ENCODE measurements at places on chromosomes 2 and 18.

DNA sequence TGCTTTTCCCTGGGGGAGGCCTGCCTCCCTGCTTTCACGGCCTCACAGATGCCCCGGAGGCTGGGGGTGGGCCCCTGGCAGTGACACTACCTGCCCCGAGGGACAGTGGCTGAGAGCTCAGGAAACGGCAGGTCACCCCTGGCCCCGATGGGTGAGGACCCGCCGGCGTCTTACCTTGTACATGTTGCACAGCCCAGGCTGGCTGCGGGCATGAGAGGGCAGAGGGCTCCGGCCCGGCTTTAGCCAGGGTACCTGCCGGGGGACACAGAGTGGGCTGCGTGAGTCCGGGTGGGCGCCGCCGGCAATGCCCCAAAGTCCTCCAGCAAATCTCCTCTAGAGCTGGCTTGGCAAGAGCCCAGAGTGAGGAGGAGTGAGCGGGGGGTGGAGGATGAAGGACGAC, 122.9 kb downstream of the MBP start:
- no peak for DNase-seq

DNA sequence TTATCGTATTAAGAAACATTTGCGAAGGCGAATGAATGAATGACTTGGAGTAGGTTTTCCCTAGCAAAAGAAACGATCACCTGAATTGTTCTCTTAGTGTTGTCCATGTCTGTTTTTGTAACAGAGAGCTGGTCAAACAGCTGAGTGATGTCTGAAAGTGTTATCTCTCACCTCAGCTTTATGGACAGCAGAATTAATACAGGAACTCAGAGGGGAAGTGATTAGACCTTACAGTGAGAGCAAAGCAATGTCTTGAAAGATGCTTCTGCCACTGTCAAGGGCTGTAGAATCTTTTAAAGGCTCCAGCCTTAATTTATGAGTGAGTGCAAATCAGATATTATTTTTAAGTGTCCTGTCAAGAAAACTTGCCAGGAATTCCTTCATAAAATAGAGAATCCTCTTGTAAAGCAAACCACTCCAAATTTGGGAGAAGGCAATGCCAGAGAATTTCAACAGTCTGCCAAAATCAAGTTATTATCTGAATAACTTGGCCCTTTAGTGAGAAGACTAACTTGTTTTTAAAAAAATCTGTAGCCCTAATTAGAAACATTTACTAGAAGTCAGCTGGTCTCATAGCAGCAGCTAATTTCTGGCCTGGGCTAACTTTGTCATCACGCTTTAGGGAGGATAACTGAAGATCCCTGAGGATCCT, 60.7 kb downstream of the CDC42EP3 start:
- no peak for DNase-seq

- DNase-seq: no peak
Observed at GRCh38 chr2:128498589-128498988, 179.9 kb upstream of the HS6ST1 start.

- peak; percentile 94 for DNase-seq
Observed at GRCh38 chr2:42967959-42968674, 175.7 kb upstream of the HAAO start.

GRCh38 chr2:71992036-71992435, 155.6 kb downstream of the CYP26B1 start:
- DNase-seq: no peak

DNA sequence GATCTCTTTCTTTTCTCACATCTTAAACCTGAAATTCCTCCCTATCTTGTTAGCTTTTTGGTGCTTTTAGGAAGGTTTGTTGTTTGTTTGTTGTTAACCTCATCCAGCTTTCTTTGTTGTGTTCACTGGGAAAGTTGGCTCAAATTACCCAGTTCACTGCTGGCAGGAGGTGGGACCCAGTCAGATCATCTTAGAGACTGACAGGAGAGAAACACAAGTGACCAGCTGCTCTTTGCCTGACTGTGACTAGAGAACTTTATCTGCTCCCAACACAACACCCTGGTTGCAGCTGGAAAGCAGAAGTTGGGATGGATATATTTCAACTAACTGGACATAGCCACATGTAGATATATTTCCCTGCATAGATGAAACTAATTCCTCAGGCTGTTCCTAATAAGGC, 10.0 kb downstream of the MAPK4 start:
- DNase-seq: no peak

DNA sequence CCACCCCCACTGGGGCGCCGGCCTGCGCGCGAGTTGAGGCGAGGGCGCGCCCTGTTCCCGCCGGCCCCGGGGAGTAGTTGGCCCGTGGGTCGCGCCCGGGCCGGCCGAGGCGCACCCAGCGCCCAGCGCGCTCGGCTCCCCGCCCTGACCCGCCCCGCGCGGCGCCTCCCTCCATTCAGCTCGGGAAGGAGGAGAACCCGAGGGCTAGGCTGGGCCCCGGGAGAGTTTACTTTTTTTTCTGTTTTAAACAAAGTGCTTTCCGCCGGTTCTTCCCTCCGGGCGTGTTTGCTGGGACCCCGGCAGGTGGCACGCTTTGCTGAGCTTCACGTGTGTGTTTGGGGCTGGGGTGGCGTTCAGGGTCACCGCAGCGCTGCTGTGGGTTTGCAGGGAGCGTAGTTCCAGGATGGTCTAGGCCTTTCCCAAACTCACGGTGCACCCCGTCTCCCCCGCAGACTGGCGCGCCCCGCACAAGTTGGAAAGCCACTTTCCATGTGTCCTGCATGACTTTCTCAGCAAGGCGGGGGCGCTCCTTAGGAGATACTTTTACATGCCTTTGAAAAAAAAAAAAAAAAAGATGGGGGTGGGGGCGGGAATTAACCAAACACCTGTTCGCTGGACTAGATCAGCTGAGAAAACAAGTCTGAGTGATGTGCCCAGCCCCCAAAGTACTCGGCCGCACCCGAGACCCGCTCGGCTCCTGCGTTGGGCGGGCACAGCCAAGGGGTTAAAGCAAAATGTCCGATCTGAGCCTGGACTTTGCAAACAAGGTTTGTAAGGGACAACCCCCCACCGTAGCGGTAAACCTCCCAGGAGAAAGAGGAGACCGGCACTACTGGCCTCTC, 825 bp downstream of the ITGA6 start:
- DNase-seq: no peak

GRCh38 chr2:232481322-232482140, 6.1 kb downstream of the ECEL1 start:
- DNase-seq: no peak

DNA sequence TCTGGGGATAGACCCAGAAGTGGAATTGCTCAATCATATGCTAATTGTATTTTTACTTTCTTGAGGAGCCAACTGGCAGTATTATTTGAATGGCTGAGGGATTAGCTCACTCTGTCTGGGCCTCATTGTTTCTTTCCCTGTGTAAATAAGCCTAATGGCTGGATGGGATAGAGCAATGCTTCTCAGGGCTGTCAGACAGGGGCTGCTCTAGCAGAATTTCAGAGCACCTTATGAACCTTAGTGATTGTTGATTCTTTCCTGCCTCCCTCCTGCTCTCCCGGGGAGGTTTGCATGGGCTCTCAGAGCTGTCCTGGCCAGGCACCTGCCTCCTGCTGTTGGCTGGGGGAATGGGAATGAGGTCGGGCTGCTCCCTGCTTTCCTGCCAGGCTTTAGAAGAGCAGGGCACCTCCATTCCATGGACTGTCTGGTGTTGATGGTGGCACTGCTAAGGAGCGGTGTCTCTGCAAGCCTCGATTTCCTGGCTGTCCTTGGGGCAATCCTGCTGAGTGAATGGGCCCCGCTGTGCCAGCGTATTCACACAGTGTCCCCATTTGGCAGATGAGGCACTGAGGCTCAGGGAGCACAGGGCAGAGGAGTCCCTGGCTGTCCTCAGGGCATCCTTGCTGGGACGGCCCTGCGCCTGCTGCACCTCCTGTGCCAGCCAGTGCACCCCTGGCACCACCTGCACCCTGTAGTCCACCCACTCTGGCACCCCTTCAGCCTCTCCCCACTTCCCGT, 468.2 kb upstream of the HS6ST1 start:
- no peak for DNase-seq

- no peak for DNase-seq
Observed at GRCh38 chr2:209277444-209277843, 146.4 kb upstream of the MAP2 start.
